ENCODE measurements at places on chromosomes 2 and 18. TPM values are rescaled to one million over a fixed set of nuclear protein-coding genes. Genes with fewer than 3 reads are reported as not detected.

- DNase-seq: no peak
Measured at GRCh38 chr2:67240507-67240906, 156.6 kb upstream of the ETAA1 start.

- no peak for DNase-seq
Measured at GRCh38 chr2:211737282-211737681, 801.3 kb downstream of the ERBB4 start.

The SERPINB11 gene
- not detected for total RNA-seq

GRCh38 chr2:148578493-148578884 lies 66.1 kb upstream of the EPC2 start:
- DNase-seq: no peak

The CKAP2L gene
- 0.81 TPM for total RNA-seq

DNA sequence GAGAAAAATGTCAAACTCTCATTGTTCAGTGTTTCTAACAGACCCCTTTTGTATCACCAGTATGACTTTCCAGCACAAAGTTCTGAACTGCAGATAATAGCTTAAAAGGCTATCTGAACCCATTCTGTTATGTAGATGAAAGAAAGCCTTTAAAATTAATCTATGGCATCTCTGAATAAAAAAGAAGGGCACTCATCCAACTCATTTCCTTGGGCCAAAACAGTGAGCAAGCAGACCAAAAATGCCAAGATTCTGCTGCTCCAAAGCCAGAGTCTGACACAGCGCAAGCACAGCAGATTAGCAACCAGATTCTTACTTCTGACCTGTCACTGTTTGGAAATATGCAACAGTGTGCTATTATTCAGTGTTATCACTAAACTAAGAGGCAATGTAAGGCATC lies 22.6 kb upstream of the ITGA6 start:
- DNase-seq: no peak

The RFTN2 gene
- under 0.01 TPM for total RNA-seq

DNA sequence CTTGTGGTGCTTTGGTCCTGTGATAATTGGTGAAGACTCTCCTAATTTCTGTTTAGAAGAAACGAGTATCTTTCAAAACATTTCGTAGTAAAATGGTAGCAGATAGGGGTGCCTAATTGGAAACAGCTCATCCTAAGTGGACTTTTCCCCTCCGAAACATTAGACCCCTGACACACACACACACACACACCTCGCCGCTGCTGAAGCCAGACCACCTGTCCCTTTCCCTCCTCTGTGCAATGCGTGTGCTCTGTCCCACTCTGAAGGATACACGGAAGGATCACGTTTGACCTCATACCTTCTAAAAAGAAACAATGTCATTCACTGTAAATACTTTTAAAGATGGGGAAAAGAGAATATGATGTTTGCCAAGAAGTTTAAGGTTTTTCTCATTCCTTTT lies 36.2 kb upstream of the TMEM87B start:
- no peak for DNase-seq

GRCh38 chr2:191190435-191190834 lies 39.6 kb upstream of the STAT4 start:
- no peak for DNase-seq

- DNase-seq: no peak
Measured at GRCh38 chr2:223930103-223930976, 14.8 kb downstream of the WDFY1 start.
